ENCODE measurements at places on chromosomes 1 and 21.

GRCh38 chr21:34065027-34065426, 8.4 kb upstream of the MRPS6 start:
- DNase-seq = no peak

- DNase-seq = no peak
Observed at GRCh38 chr1:28983509-28984310, 69.3 kb downstream of the EPB41 start.

DNA sequence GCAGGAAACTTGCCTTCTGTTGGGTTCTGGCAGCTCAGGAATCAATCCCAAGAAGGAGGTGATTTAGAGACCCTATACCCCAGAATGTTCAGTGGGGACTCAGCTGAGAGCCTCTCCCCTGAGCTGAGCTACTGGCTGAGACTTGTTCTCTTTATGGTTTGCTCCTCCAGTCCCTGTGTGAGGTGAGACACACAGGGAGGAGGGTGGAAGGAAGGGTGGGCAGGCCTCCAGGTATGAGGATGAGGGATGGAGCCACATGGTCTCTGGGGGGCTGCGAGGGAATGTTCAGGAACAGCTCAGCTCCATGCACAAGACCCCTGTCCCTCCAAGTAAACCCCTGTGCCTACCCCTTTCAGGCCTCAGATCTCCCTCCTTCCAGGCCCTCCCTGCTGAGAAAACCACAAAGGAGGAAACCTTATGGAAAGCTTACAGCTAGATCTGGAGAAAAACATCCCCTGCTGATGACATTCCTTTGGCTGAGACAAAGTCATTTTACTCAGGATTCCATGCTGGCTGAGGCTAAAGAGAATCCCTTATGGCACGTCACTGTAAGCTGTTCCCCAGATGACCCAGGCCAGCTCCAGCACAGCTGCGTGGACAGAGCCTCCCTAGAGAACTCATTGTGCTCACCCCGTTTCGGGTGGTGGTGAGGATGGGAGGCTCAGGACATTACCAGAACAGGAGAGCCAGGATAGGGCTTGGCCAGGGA, 91.5 kb upstream of the IPO9 start:
- no peak for DNase-seq

DNA sequence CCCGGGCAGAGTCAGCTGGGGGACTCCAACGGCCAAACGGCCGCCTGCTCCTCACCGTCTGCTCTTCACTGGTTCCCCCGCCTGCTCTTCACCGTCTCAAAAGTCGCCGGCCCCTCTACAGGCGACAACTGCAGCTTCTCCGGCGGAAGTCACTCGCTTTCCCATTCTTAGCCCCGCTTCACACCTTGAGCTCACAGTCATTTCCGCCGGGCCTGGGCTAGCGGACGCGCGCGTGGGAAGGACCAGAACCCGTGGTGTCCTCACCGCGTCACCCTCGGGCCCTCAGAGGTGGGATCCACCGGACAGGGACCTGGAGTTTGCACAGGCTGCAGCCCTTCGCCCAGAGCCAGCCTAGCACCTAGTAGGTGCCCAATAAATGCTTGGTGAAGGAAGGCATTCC, 27.9 kb upstream of the HJV start:
- no peak for DNase-seq

- no peak for DNase-seq
Observed at GRCh38 chr1:227411066-227411465, 92.8 kb upstream of the CDC42BPA start.

DNA sequence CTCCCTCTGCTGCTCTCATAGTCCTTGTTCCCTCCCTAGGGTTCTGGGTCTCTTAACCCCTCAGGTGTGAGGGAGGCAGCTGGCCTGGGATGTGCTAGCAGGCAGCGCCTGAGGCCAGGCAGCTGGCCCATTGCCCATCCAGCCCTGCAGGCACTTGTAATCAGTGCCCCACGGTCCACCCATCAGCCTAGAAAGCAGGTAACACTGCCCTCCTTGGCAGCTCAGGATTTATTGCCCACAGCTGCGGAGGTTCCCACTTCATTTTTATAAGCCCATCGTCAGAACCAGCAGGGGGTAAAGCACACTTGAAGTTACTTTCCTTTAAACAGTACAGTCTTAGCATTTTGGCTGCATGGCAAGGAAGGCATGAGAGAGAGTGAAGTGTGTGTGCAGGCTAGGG, 70.6 kb downstream of the TMEM53 start:
- no peak for DNase-seq

GRCh38 chr1:89698020-89698560, 65.2 kb downstream of the LRRC8C start:
- DNase-seq = no peak

GRCh38 chr21:46068516-46069079, 29.3 kb upstream of the COL6A2 start:
- no peak for DNase-seq

DNA sequence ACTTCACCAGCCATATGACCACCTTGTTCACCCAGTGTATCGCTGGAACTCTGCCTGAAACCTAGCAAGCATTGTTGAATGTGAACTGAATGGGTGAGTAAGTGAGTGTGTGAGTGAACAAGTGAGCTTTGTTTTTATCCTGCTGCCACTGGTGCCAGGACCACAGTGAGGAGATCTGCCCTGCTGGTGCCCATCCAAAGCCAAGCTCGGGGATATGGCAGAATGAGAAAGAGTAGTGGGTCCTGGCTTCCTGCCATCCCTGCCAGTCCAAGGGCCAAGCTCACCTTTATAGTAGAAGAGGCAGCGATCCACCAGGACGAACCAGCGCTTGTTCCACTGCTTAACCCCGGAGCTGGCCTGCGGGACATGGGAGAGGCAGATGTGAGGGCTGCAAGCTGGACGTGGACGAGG, 53.4 kb upstream of the GOLT1A start:
- DNase-seq = no peak

DNA sequence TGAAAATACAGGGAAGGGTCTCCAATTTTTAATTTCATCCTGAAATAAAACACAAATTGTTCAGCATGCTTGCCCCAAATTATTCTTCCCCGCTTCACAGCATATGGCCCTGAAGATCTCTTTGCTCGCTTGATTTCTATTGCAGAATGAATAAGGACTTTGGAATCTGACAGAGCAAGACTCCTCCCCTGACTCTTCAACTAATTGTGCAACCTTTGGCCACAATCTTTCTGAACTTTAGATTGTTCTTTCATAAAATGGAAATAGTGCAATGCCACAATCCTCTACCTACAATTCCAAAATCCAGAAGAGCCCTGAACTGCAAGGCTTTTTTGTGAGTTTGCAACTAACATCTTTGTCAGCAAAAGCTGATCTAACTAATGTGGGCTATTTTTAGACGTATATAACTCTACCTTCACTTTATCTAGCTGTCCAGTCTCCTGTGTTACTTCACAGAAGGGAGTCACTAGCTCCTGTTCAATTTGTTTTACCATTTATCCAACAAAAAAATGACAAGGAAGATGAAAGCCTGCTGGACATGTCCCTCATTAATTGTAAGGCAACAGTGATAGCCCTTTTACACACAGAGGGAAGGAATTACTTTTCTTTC, 13.4 kb downstream of the RNASEL start:
- no peak for DNase-seq

DNA sequence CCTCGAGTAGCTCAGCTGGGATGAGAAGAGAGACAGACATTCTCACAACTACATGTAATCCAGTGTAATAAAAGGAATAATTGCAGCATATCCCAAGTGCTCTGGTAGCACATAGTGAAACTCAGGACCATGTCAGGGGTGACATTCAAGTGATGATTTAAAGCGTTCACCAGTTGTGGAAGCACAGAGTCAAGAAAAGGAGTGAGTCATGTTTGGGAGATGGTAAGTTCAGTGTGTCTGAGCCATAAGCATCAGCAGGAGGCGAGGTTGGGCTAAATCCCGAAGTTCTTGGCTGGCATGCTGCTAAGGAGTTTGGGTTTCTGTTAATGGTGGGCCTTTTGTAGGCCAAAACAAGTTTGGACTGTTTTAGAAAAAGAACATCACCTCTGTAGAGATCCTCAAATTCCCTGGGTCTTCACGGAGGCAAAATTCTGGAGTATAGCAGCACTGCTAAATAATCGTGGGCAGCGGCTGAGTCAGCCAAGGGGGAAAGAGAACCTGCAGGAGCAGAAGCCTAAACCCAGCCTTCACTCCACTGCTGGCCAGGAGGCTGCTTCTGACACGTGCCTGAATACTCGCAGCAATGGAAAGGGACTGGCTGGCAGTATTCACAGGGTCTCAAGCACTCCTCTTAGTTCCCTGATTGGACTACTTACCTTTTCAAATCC, 7.2 kb upstream of the NHLH1 start:
- no peak for DNase-seq

GRCh38 chr1:175878775-175879174, 135.4 kb upstream of the TNR start:
- DNase-seq = no peak

DNA sequence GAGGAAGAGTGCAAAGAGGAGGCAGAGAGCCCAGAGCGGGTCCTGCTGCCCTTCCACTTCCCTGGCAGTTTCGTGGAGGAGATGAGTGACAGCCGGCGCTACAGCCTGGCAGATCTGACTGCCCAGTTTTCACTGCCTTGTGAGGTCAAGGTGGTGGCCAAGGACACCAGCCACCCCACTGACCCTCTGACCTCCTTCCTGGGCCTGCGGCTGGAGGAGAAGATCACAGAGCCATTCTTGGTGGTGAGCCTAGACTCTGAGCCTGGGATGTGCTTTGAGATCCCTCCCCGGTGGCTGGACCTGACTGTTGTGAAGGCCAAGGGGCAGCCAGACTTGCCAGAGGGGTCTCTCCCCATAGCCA, 10.2 kb downstream of the THEMIS2 start:
- DNase-seq = no peak

GRCh38 chr1:199168888-199169585, 530.2 kb downstream of the PTPRC start:
- DNase-seq = no peak

DNA sequence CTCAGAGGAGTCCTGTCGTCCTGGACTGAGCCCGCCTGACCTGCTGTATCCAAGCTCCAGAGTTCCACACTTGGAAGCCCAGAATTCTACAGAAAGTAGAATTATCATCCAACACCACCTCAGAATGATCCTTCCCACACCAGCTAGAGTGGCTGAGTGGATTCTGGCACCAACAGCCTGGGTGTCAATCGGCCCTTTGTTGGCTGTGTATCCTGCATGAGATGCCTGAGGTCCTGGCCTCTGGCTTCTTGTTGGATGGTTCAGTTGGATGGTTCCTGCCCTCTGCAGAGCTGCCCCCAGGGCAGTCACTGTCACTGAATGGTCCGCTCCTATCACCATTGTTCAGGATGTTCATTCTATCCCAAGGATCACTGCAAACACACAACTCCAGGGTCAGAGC, 49.8 kb downstream of the PGBD5 start:
- no peak for DNase-seq

DNA sequence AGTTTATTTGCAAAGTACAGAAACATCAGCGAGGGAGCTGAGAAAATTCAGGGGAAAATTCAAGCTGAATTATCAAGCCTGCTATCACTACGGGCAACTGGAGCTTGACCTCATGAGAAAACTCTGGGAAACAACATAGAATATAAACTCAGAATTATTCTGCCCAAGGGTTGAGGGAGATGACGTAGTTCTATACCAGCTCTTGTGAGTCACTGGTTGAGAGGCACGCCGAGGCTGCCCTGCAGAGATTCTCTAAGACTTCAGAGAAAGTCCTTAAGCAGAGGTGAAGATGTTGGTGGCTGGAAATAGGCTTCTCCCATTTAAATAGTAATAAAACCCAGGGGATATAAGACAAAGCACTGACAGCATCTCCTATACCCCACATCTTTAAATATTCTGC, 12.3 kb downstream of the SYDE2 start:
- DNase-seq = no peak

DNA sequence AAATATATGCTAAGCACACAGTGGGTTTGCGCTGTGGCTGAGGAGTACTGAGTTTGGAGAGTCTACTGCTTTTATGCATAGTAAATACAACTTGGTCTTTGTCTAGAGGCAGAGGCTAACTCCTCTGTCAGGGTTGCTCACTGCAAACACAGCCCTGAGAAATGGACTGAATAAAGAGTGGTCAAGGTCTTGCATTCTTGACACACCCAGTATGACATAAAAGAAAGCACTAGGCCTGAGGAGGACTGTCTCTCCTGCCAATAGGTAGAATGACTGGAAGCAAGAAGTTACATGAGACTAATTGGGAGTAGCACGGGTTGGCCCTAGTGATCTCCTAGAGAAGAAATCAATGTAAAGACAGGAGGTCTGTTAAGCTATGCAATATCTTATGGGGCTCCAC, 367.2 kb upstream of the B3GALT2 start:
- no peak for DNase-seq

- no peak for DNase-seq
Observed at GRCh38 chr1:160446945-160447600, 46.7 kb downstream of the VANGL2 start.

DNA sequence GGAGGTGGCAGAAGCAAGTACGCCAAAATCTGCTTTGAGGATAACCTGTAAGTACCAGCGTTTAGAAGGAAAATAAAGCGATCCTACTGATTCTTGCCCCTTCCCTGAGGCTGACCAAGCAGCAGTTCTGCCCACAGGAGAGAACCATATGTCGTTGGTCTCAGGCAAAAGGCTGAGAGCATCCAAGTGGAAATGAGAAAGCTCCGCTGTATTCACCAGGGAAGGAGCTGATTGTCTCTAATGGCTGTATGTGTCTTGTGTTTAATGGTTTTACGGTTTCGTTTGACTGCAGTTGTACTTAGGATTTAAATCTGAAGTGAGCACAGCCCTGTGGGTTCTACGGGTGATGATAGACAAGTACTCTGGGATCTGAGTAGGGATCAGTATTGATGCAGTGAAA, 21.9 kb downstream of the FAM3B start:
- DNase-seq = no peak

DNA sequence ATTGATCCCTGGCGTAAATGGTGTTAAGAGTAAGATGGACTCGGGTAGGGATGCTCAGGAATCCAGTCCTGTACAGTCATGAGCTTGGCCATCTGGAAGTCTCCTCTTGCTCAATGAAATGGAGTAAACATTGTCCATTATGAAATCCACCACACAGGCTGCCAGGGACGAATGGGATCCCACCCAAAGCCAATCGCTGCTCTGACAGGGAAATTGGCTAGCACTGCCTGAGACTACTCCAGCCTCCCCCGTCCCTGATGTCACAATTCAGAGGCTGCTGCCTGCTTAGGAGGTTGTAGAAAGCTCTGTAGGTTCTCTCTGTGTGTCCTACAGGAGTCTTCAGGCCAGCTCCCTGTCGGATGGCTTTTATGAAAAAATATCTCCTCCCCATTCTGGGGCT, at the start of gene HSD11B1:
Gene HSD11B1, plus strand, starts transcription at position 263 of the 400 bp plus-strand sequence. Its CDS starts 97 bp downstream, at position 360.
- DNase-seq = no peak

DNA sequence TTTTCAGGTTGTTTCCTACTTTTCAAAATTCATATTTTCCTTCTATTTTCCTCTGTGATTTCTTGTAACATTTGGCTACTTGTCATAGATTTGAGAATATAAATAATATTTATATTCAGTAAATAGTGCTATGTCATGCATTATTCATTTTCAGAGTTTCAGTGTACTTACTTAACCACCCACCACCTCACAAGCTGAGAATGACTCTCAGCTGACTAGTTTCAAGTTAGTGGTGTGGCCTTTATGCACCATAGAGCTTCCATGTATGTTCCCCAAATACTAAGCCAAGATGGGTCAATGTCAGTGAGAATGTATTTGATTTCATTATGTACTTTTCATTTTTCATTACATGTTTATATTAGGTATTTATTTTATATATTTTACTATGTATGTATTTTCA, 56.9 kb upstream of the RGS1 start:
- DNase-seq = no peak

GRCh38 chr1:226044514-226045101, 17.9 kb upstream of the H3-3A start:
- no peak for DNase-seq

GRCh38 chr1:80447526-80447925, 1353.2 kb upstream of the ADGRL2 start:
- no peak for DNase-seq
